ENCODE measurements at places on chromosomes 5 and 9. TPM values are rescaled to one million over a fixed set of nuclear protein-coding genes. Genes with fewer than 3 reads are reported as not detected.

GRCh38 chr5:123112196-123112595 lies 23.2 kb downstream of the PRDM6 start:
- no peak for DNase-seq

Gene PCDHA1
- not detected for total RNA-seq

DNA sequence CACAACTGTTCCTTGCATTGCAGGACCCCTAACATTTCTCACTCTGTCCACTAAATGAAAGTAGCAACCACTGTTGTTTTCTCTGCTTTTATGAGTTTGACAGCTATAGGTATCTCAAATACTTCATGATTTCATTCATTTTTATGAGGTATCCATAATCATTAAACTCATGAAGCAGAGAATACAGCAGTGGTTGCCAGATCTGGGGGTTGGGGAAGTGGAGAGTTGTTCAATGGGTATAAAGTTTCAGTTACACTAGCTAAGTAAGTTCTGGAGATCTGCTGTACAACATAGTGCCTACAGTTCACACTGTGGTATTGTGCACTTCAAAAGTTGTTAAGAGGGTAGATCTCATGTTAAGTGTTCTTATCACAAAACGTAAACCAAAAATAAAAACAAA lies 23.4 kb upstream of the CAMK4 start:
- no peak for DNase-seq

GRCh38 chr5:135466178-135467050 lies 14.3 kb upstream of the TIFAB start:
- DNase-seq, result peak; percentile 88

All from GM23248 (cell line).